ENCODE measurements at places on chromosomes 5 and 9.

DNA sequence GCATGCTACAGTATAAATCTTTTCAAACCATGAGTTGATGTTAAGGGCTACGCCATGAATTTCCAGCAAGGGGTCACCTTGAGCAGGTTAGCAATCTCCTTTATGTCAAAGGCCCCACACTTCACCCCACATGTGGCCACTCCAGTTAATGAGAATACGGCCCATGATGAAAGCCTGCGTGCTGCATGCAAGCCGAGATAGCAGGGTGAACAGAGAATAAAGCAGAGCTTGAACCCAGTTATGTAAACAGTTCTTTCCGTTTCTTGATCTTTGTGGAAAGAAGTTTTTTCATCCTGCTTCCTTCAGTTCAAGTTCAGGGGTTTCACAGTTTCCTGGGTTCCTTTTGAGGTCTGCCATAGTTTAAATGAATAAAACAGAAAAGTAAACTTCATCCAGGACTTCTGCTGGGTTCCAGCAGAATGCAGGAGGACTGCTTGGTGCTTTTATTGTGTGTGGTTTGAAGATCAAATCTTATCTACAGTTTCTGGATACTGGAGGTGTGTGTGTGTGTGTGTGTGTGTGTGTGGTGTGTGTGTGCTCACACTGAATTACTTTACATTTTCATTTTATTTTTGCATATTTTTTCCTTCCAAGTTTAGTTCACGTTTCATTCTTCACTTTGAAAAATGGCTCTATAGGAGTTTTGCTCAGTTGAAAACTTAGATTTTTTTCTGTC, 87.1 kb downstream of the HMHB1 start:
- no peak for DNase-seq

GRCh38 chr5:59367791-59368394, 525.6 kb downstream of the PDE4D start:
- no peak for DNase-seq

DNA sequence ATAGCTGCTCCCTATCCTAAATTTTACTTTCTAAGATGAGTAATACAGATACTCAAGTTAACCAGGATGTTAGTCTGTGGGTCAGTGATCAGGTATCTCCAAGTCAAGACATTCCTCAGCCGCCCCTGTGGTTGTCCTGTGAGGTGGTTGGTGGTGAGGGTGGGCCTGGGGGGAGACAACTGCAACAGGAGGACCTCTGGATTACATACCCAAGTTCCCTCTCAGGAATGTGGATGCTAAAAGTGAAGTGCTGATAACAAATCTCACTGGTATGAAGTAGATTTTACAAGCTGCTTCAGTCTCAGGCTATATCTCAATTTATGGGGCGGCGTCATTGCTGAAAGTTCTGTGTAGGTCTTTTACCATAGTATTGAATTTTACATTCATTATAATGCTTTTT, 38.3 kb downstream of the SLC1A3 start:
- DNase-seq, result no peak

DNA sequence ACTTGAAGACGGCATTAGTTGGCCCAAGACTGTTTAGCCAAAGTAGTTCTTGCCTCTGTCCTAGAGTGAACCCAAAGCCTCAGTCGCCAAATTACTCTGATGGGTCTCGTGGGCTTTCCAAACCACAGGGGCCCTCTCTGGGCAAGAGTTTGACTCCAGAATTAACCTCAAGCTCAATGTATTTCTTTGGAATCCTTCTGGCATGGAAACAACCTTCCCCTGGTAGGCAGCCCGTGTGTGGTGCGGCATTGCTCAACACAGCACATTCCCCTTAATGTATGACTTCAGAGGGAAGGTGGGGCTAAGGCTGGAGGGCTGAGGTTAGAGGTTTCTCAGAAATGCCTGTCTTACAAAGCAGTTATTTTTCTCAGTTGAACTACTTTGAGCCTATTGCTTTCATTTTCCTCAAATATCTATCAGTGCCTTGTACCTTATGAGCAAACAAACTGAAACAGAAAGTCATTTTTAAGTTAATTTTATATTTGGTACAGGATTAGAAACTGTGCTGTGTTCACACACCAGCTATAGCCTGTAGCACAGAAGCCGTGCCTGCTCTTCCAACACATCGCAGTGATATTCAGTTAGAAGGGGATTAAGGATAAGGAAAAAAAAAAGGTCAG, 123.9 kb upstream of the HAPLN1 start:
- no peak for DNase-seq

- DNase-seq, result no peak
Observed at GRCh38 chr5:9499498-9499876, 46.4 kb downstream of the SEMA5A start.

DNA sequence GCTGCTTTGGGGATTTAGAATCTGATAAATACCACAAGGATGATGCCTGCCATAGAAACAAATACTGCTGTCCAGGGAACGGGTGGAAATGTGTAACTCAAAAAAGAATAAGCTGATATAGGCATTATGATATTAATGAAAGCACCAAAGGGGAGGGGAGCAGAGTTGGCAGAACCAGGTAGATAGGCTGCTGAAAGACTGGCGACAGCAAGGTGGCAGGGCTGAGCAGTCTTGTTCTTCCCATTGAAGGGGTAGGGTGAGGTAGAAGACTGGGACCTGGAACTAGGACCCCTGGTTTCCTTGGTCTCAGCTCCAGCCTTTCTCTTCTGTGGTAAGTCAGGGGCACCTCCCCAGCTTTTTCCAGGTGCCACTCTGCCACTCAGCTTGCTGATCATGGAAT, 31.4 kb upstream of the TMOD1 start:
- DNase-seq, result no peak

DNA sequence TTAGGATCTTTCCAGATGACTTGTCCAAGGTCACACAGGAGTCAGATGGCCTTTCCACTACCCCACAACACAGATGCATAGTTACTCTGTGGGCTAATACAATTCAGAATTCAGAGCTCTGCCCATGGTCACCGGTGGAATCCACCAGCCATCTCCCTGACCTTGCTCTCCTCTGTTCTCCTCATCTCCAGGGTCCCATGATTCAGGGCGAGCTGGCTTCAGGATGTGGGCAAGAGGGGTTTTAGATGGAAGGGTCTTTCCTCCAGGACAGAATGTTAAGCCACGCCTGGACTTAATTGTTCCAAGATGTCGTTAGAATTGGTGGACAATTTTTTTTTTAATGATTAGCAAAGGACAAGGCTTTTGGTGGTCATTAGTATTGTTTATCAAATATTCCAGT, 81.7 kb upstream of the LARP1 start:
- DNase-seq, result no peak

Data from osteocyte (in vitro differentiated cells).